MM.1S (cell line): ENCODE measurements at places on chromosomes 1 and 21.

- no peak for DNase-seq
Measured at GRCh38 chr1:186633116-186633515, 47.1 kb downstream of the PTGS2 start.

DNA sequence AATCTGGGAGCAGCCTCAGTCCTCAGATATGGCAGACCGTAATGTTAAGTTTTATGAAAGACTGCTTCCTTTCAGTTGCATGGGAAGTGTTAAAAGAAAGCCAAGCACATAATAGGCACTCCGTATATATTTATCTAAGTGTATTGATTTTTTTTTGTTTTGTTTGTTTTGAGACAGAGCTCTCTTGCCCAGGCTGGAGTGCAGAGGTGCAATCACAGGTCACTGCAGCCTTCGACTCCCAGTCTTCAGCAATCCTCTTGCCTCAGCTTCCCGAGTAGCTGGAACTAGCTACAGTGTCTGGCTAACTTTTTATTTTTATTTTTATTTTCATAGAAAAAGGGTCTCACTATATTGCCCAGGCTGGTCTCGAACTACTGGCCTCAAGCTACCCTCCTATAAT, 341.8 kb downstream of the USH2A start:
- no peak for DNase-seq

DNA sequence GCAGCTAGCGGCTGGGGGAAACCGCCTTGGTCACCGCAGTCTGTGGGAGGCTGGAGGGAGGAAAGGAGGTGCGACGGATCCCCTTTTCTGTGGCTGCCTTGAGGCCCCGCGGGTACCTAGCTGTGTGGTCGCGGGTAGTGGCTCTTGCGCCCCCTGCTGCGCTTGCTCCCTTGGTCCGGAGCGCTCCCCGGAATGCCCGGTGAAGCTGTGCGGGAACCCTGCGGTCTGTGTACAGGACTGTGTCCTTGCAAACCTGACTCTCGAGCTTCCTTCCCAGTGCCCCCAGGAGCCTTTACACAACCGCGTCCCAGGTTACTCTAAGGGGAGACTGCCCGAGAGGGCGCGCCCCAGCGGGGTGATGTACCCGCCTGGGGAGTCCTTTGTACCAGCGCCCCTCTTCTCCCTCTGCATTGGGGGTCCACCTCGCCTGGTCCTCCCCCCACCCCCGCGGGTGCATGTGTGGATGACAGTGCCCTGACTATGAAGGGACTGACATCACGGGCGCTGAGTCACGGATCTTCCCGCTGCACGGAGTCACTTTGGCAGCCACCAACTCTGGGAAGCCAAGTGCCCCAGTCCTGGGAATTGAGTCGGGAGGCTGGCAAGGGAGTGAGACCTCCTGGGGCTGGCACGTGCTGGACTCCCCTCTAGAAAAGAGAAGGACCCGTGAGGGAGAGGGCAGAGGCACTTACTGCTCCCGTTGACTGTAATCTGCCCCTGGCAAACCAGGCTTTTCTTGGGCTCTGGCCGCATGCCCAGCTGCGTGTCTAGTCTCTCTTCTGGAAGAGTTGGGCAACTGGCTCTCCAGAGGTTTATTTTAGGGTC, 816 bp downstream of the IL6R start:
- peak; percentile 77 for DNase-seq

- no peak for DNase-seq
Measured at GRCh38 chr1:169860750-169861149, 32.9 kb downstream of the SCYL3 start.
